ENCODE measurements at places on chromosomes 13 and 19. TPM values are rescaled to one million over a fixed set of nuclear protein-coding genes. Genes with fewer than 3 reads are reported as not detected.

The ZNF429 gene
- total RNA-seq = not detected

The RNF225 gene
- total RNA-seq = 0.14 TPM

The SPATA13 gene
- total RNA-seq = 8.8 TPM

The DIRAS1 gene
- 4.0 TPM for total RNA-seq

The ZNF99 gene
- total RNA-seq = not detected

The SLC10A2 gene
- not detected for total RNA-seq

The CYP2A6 gene
- not detected for total RNA-seq

The CA11 gene
- total RNA-seq = 9.4 TPM

The EEF2 gene
- total RNA-seq = 919 TPM

The OSCAR gene
- total RNA-seq = 0.32 TPM

The RGL3 gene
- total RNA-seq = 2.1 TPM

The BEST2 gene
- 3.5 TPM for total RNA-seq

The ZFP36 gene
- total RNA-seq = 260 TPM

The TSKS gene
- total RNA-seq = not detected

The IRGC gene
- total RNA-seq = not detected

The ZIK1 gene
- not detected for total RNA-seq
